ELF-1 (cell line): ENCODE measurements at places on chromosomes 11 and 22.

- no peak for DNase-seq
Observed at GRCh38 chr11:129846508-129847335, 31.1 kb downstream of the TMEM45B start.

DNA sequence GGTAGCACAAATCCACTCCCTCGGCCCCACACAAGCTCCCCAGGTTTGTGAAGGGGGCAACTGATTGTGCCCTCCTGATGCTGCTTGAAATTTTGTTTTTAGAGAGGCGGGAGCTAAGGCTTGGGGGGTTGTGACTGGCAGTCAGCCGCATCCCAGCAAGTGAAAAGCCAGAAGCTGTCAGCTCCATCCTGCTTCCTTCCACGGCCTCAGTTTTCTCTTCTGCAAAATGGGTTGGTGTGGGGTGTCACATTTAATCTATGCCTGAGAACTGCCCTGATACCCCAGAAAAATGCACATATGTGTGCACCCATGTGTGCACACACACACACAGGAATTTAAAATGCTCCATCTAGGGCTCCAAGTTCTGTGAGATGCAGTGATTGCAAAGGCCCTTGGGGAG, 358.6 kb downstream of the TENM4 start:
- no peak for DNase-seq

DNA sequence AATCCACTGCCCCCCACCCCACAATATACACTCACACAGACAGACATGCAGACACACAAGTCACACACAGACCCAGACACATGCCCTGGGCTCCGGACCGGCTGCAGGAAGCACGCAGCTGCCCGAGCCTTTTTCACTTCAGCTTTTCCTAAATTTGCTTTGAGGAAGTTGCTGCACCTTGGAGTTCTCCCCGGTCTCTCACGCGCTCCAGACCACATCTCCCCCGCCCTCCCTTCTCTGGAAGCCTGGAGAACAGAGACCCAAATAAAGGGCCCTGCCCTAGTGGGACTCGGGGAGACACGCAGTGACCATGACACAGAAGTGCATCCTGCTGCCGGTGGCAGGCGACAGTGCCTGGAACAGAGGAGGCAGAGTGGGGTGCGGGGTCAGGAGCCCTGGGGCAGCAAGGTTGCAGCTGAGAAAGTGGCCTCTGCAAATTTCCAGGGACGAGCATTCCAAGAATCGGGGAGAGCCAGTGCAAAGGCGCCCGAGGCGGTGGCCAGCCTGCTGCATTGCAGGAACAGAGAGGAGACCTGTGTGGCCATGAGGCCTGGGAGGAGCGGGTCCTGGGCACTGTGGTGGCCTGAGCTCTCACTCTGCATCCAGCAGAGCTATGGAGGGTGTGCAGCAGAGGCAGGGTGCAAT, 19.1 kb downstream of the RPL3 start:
- peak; percentile 90 for DNase-seq

GRCh38 chr11:10023212-10023611, 270.8 kb downstream of the SBF2 start:
- DNase-seq, result no peak
